Naive B cell (primary cell): ENCODE measurements at places on chromosomes 7 and 10. TPM values are rescaled to one million over a fixed set of nuclear protein-coding genes. Genes with fewer than 3 reads are reported as not detected.

DNA sequence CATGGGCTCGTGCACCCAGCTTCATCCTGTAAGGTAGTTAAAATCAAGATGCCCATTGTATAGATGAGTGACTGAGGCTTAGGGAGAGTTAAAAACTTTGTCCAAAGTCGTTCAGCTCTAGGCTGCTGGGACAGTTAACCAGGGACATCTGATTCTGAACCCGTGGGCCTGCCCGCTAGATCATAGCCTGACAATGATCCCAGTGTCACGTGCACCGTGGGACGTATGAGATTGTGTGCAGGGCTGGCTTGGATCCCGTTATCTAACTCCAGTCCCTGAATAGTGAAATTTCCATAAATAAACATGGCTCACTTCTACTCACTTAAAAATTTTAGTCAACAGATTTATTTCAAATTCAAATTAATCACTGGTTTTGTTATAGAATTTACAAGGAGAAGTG lies 24.9 kb downstream of the C10orf120 start:
- no peak overlapping the region for H3K4me3 ChIP-seq
- no peaks in the 10 kb centered on the region for H3K4me1 ChIP-seq
- no peaks in the 10 kb centered on the region for H3K36me3 ChIP-seq
- no peak for DNase-seq
- no peak overlapping the region for H3K27ac ChIP-seq

GRCh38 chr7:64574540-64575099 lies 11.7 kb upstream of the ZNF680 start:
- peaks cover 27% of the 10 kb centered on the region for H3K27me3 ChIP-seq
- no peak overlapping the region for H3K27ac ChIP-seq
- H3K36me3 ChIP-seq: no peaks in the 10 kb centered on the region

The BMPER gene
- polyA plus RNA-seq: not detected

The PGAM1 gene
- 177 TPM for polyA plus RNA-seq

The TMEM178B gene
- polyA plus RNA-seq: not detected

DNA sequence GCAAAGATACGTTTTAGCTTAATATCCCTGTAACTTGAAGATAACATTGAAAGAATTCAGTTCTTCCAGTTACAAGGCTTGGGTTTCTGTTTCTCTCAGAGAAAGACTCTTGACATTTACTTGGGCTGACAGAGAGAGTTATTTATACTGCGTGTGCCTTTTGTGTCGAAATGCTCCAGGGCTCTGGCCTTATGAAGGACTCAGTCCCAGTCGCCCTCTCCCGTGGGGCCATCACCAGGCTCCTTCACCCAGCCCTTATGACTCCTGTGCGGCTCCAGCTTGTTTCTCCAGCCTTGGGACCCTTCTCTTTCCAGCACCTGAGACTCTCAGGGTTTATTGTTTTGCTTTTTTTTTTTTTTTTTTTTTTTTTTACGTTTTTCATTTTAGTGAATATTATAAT lies 242.3 kb upstream of the DKK1 start:
- H3K27ac ChIP-seq: no peak overlapping the region
- H3K4me3 ChIP-seq: no peak overlapping the region
- no peak for DNase-seq

GRCh38 chr7:154987571-154987970 lies 15.4 kb downstream of the PAXIP1 start:
- H3K27me3 ChIP-seq: no peaks in the 10 kb centered on the region
- no peaks in the 10 kb centered on the region for H3K4me1 ChIP-seq
- DNase-seq: no peak
- H3K27ac ChIP-seq: no peak overlapping the region
- peaks cover 5% of the 10 kb centered on the region for H3K36me3 ChIP-seq

DNA sequence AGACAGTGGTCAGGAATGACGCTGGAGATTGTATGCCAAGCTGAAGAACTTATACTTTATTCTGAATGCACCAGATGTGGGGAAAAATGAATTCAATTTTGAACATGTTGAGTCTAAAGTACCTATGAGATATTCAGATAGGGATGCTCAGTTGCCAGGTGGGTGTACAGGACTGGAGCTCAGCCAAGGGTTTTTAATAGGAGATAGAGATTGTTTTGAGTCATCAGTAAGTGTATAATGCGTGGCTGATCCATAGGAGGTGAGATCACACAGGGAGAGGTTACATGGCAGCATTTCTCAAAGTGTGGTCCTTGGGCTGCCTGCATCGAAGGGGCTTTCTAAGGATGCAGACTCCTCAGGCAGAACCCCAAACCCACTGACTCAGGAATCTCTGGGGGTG lies 6.8 kb upstream of the HIPK2 start:
- H3K36me3 ChIP-seq: no peaks in the 10 kb centered on the region
- no peak overlapping the region for H3K27ac ChIP-seq
- DNase-seq: no peak
- H3K4me1 ChIP-seq: no peaks in the 10 kb centered on the region
- H3K4me3 ChIP-seq: no peak overlapping the region

The TMEM229A gene
- not detected for polyA plus RNA-seq

The SRGN gene
- 40.7 TPM for polyA plus RNA-seq

The NANOS1 gene
- not detected for polyA plus RNA-seq
